Activated T-helper 17 cell treated with anti-CD3 and anti-CD28 coated beads, Interleukin-2, amount 50 U/mL, for 72 hours (primary cell): ENCODE measurements at places on chromosomes 4 and X. TPM values are rescaled to one million over a fixed set of nuclear protein-coding genes. Genes with fewer than 3 reads are reported as not detected.
A peak's percentile ranks its signal among the peaks of the same experiment; 100 is the strongest.

- no peak for ATAC-seq
Observed at GRCh38 chr4:120693816-120694215, 228.7 kb downstream of the PRDM5 start.

The FAM184B gene
- total RNA-seq = not detected

DNA sequence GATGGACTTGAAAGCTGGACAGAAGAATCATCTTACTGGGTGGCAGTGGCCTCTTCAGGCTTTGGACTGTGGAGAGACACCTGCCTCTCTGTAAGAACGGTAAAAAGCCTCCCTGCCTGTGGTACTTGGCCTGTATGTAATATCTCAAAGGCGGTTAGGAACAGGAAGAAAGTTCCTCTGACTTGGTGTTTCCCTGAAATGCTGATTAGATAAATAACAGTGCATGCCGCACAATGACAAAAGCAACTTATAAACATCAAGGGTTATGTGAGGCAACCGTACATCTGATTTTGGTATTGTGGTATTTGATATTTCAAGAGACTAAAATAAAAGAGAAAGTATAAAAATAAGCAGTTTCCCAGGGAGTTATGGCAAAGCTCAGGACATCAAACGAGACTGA, 92.4 kb upstream of the SORBS2 start:
- no peak for ATAC-seq

The RNF175 gene
- total RNA-seq = 0.37 TPM

The ARHGEF38 gene
- total RNA-seq = not detected

GRCh38 chrX:1480082-1480785, 27.5 kb upstream of the ASMTL start:
- peak; percentile 51 for ATAC-seq

DNA sequence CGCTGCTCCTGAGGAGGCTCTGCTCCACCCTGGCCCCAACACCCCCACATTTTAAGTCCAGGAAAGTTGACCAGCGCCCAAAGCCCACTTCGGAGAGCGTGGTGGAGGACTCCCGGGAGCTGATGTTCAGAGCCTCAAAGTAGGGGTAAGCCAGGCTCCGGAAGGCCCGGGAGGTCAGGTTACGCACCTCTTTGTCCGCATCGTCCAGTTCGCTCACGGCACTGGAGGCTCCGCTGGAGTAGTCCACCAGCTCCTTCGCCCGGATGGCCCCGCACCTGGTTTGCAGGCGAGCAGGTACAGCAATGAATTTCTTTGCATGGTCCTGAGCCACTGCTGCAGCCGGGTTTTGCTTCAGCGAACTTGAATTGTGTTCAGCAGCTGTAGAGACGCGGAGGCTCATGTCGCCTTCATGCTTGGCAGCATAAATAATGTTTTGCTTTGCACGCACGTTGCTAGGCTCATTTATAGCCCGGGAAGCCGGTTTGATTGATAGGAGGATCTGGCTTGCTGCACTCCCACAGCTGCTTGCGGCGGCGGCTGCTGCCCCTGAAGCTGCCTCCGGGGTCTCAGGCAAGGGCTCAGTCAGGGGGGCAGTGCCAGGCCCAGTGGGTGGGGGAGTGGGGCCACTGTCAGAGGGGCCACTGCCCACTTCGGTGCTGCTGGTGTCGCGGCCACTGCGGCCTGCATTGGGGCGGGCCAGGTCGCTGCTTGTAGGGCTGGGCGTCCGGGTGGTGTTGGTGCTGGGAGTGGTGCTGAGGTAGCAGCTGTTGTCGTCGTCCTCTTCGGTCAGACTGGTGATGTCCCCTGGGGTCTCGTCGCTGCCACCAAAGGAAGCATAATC, 4.8 kb downstream of the C4orf54 start:
- no peak for ATAC-seq

GRCh38 chrX:11462648-11463047, 169.4 kb downstream of the AMELX start:
- ATAC-seq = no peak

DNA sequence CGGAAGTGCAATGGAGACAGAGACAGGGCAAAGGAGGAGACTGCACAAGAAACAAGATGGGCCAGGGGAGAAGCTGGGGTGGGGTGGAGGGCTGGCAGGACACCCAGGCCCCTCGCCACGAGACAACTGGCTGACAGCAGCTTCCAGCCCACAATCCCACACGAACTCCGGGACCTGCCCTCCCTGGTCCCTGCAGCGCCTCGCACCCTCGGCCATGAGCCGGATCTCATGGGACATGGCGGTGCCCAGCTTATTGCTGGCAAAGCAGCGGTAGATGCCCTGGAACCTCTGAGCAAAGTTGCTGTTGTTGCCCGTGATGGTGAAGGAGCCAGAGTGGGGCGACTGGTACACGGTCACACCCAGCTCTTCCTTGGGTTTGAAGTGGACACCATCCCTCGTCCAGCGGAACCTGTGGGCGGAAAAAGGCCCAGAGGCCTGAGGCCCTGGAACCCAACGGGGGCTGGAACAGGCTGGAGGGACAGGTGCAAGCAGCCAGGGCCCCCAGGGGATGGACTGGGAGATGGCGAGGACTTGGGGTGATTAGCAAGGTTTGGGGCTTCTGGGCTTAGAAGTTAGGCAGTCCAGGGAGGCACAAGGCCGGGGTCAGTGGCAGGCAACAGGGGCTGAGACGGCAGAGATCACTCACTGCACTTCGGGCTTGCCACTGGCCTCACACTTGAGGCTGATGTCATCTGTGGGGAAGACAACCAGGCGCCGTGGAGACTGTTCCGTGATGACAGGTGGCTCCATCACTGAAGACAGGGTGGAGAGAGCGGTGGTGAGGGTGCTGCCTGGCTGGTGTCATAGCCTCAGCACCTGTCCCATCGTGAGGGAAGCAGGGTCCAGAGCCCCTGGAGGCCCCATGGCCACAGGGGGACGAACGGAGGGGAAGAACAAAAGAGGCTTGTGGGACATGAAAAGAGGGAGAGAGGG, 13.8 kb downstream of the L1CAM start:
- no peak for ATAC-seq

The PAGE2B gene
- 1.1 TPM for total RNA-seq

DNA sequence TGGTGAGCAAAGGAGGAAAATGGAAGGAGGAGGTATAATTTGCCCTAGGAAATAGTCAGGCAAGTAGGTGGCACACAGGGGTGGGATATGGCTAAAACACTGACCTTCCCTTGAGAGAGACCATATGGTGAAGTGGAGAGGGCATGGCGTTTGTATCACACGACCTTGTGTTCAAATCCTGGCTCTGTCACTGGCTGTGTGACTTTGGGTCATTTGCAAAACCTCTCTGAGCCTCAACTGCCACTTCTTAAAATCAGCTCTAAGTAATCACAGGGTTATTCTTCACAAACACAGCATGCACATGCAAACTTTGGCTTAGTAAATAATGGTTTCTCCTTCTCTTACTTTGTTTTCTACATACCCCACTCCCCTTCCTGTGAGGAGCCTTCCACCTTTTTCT, 8.7 kb downstream of the PDGFRA start:
- no peak for ATAC-seq

The TEX13D gene
- 0.16 TPM for total RNA-seq

GRCh38 chr4:112214390-112215264, 17.0 kb upstream of the AP1AR start:
- ATAC-seq = peak; percentile 76

- no peak for ATAC-seq
Observed at GRCh38 chrX:111831343-111831742, 44.6 kb upstream of the TRPC5OS start.

DNA sequence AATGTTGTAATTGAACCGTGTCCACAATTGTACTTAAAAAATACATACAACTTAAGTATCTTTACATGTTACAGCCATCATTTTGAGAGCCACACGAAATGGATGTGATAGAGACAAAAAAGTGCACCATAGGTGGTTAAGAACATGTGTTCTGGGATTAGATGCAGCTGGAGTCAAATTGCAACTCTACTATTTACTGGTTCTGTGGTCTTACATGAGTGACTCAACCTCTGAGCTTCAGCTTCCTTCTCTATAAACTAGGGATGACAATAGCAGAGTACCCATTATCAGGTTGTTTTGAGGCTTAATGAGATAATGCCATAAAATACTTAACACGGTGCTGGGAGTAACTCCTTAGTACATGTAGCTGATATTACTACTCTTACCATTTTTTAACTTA, 130.4 kb downstream of the IDS start:
- ATAC-seq = no peak

- no peak for ATAC-seq
Observed at GRCh38 chrX:145002771-145003170, 244.5 kb upstream of the SPANXN1 start.

The TDO2 gene
- total RNA-seq = not detected

The S100G gene
- not detected for total RNA-seq

The TMEM47 gene
- total RNA-seq = not detected

The FGFBP1 gene
- total RNA-seq = not detected

DNA sequence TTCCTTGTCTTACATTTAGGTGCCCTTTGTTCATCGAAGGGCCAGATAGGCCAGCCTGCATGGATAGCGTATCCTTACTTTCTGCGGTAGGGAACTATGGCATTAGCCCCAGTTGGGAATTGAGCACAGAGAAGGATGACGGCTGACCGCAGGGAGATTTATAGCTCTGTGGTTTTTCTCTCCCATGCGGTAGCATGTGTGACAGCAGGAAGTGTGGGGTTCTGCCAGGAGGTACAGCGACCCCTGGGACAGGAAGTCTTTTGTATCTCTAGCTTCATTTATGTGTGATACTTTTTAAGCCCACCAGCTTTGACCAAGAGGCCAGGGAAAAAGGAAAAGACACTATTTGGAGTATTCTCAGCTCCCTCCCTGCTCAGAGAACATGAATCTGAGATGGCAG, 33.1 kb downstream of the GAB3 start:
- ATAC-seq = no peak

- peak; percentile 82 for ATAC-seq
Observed at GRCh38 chrX:13064599-13065143, 20.3 kb upstream of the FAM9C start.

DNA sequence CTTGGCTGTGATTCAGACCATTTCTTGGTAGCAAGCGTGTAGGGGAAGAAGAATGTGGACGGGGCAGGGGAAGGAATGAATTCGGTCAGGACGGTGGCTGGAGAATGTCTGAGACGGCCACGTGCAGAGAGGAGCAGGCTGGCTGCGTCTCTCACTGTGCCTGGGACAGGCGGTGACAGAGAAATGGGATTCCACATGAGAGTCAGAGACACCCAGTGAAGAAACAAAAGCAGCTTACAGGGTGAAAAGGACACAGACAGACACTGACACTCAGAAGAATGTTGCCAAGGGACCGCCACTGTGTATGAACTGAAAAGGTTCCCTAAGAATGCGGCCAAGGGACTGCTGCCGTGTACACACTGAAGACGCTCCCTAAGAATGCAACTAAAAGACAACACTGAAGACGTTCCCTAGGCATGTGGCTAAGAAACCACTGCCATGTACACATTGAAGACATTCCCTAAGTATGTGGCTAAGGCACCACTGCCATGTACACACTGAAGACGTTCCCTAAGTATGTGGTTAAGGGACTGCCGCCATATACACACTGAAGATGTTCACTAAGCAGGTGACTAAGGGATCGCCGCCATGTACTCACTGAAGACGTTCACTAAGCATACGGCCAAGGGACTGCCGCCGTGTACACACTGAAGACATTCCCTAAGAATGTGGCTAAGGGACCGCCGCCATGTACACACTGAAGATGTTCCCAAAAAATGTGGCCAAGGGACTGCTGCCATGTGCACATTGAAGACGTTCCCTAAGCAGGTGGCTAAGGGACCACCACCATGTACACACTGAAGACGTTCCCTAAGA, 49.1 kb downstream of the DHRSX start:
- no peak for ATAC-seq

The SSX3 gene
- total RNA-seq = not detected

DNA sequence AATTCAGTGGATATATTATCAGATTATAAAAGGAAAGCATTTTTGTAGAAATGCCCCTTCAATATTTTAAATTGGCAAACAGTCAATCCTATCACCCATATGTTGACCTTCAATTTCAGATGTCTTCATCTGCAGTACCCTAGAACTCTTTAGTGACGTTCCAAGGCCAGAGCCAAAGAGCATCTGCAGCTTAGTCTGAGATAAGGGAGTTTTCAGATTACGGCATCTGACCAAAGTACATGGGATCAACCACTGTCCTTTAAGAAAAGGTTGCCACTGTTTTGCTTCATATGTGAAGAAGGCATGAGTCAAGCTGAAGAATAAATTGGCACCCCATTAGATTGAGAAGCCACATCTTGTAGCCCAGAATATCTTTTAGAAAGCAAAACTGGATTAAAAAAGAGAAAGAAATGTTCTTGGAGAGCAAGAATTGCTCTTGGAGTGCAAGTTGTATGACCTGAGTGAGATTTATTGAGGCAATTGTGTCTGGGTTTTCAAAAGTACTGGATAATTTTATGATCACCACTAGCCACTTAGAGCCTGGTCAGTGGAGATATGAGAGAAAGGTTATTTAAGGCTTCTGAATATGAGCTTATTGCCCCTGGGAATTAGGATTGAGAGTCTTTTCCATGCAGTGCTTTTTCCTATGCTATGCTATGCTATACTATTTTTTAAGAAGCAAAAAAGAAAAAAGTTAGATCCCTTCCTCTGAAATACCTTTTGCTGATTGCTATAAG, 251.9 kb upstream of the NR3C2 start:
- no peak for ATAC-seq

- no peak for ATAC-seq
Observed at GRCh38 chr4:150236626-150237025, 158.4 kb downstream of the DCLK2 start.

DNA sequence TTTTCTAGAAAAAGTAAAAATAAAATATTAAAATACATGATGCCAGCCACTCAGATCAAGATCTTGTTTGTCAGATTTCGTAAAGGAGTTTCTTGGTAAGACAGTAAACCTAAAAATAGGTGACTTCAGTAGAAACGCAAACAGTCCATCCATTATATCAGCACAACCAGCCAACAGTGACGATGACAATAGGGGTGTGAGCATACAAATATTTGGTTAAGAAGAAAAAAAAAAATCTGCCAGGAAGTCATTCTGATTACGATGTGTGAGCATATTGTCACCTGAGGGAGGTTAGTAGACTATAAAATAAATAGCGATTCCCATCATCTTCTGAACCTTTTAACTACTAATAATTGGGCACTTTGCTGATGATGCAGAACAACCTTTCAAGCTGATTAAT, 37.6 kb downstream of the SLC7A11 start:
- ATAC-seq = no peak
